ENCODE measurements at places on chromosomes 7 and 10.

DNA sequence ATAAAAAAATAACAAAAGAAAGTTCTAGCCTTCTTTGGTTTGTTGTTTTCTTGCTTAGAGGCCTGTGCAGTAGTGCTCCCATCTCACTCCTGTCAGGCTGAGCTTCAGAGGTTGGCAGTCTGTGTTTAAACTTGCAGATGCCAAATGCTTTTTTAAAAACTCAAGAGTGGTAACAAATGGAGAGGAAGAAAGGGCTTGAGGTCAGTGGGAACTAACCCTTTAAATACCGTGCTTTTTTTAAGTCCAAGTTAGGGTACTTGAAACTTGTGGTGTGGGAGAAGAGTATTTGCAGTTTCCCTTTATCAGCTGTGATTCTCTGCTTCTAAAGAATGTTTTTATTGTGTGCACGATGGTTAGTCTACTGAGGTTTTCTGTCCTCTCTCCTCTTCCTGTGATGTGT lies 29.4 kb downstream of the ZRANB1 start:
- no peak for DNase-seq

DNA sequence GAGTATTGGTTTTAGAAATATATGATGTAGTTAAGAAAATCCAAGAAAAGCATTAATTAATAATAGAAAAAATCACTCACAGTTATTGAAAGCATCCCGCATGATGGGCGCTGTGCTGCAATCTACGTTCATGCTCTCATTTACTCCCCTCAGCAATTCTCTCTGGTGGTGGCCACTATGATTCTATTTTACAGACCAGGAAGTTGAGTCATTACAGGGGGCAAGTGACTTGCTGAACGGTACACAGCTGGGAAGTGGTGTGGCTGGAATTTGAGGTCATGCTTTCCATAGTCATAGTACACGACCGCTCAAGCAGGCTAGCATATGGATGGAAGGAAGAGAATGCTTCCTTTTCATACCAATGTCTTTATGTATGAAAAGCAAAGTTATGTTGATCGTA lies 117.4 kb downstream of the TES start:
- DNase-seq: peak; percentile 86

- no peak for DNase-seq
These were observed 35.9 kb upstream of the SKAP2 start for GRCh38 chr7:26900251-26900650.

GRCh38 chr10:71725998-71726579 lies 6.5 kb upstream of the C10orf105 start:
- no peak for DNase-seq

GRCh38 chr10:110432084-110432483 lies 65.6 kb upstream of the DUSP5 start:
- DNase-seq: no peak

GRCh38 chr10:96306516-96306915 lies 2.3 kb downstream of the DNTT start:
- DNase-seq: no peak

DNA sequence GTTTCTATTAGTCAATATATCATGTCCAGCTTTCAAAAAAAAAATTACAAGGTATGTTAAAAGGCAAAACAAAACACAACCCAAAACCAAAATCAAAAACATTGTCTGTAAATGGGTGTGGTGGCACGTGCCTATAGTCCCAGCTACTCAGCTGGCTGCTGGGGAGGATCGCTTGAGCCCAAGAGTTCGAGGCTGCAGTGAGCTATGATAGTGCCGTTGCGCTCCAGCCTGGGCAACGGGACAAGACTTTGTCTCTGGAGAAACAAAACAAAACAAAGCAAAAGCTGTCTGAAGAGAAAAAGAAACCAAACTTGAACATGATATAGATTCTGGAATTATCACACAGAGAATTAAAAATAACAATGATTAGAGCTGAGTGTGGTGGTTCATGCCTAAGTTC lies 10.3 kb upstream of the CPA5 start:
- no peak for DNase-seq

DNA sequence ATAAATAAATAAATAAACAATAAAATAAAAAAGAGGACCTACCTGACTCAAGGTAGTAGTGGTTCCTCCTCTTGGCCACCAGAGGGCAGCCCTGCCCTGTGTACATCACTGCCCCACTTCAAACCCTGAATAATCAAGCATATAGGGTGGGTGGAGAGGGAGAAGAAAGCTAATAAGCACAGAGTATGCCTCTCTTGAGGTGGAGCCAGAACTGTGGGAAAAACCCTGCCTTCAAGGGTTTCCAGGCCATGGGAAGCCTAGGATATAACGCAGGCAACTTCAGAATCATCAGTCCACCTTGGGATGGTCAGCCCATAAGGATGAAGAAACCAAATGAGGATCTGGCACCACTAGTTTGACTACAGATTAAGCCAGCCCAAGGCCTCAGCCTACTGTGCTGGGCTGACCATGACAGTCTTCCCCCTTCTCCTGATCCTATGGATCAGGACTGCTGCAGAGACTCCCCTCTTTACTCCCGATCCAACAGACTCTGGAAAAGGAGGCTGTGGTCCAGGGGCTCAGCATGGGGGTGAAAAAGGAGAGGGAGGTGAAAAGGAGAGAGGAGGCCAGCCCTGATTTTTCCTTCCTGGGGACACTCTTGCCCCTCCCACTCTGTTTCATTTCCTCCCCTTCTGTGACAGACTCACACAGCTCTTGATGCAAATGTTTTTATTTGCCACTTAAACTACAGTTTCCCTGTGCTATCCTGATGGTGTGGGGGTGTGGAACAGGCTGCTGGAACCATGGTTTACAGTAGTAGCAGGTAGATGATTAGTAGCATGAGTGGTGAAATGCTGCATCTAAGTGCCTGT lies 10.1 kb downstream of the AVPI1 start:
- DNase-seq: no peak

DNA sequence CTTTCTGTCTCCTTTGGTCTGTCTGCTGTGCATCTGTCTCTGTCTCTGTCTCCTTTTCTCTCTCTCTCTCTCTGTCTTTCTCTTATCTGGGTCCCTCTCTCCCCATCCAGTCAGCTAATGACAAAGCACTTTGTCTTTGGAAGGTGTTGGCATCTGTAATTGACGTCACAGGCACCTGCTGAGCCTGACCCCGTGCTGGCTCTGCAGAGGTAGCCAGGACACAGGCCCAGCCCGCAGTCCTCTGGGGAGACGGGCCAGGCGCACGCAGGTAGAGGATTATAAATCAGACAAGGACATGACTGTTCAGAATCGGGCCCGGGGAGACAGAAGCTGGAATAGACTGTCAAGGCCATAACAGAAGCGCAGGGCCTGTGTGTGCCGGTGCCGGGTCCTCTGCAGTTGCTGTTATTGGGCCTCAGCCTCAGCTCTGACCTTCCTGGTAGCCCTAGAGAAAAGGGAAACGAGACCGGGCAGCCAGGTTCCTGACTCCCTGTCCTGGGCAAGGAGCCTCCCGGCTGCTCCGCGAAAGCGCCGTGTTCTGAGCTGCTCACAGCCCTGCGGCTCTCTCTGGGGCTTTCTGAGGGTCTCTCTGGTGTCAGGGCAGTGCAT lies 10.7 kb upstream of the PSMG3 start:
- DNase-seq: no peak

GRCh38 chr7:138746073-138746472 lies 44.9 kb upstream of the SVOPL start:
- DNase-seq: no peak

DNA sequence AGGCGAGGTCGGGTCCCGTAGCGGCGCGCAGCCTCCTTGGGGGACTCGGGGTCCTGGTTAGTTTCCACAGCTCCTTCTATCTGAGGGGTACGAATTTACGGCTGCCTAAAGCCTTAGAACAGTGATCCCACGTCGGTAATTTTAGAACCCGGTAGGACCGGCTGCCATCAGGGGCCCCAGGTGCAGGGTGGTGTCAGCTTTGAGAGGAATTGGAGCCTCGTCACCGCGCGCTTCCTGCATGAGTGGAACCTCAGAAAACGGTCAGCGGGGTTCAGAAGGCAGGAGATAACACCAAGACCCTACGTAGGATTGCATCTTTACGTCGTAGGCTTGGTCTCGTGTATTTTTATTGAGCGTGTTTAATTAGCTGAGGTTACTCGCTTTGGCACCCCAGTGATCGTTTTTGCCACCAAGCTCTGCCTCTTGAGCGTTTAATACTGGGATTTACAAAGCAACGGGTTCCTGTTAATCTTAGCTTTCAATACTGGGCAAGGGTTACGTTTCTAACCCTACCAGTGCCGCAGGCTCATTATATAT lies 443 bp downstream of the RNF32 start:
- no peak for DNase-seq

DNA sequence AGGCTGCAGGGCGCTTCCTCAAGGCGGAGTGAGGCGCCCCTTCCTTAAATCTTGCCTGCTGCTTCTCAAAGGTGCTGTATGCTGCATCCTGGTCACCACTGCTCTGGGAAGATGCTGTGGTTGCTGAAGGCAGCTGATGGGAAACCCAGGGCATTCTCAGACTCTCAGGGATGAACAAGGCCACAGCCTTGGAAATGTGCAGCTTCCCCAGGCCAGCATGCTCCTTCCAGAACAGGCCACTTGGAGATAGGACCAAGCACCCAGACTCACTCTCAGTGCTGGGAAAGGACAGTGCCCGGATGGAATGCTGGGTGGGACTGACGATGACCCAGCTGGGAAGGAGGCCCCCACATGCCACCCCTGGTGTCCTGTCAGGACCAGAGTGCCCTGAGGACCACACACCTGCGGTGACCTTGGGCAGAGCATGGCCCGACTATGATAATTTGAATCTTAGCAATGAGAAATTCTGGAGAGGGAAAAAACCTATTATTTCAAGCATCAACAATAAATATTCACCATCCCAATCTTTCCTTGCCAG lies 235.5 kb downstream of the TNS3 start:
- DNase-seq: no peak

GRCh38 chr10:60093317-60093716 lies 187.0 kb upstream of the CCDC6 start:
- no peak for DNase-seq

DNA sequence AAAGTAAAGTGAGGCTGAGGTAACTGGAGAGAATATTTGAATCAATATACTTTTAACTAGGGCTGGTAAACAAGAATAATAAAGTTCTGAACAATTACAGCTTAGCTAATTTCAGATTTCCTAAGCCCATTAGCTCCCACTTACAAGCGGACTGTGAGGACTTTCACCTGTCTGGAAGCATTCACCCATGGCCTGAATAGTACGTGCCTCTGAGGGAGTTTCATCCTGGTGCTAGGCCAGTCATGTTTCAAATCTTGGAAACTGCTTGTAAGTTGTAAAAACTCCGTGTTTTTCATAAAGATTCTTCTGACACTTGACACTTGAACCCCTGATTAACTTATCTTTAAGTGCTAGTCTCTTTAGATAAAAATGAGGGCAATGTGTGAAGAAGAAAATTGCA lies 975.2 kb upstream of the GHITM start:
- DNase-seq: no peak

GRCh38 chr7:130649004-130649790 lies 19.4 kb downstream of the COPG2 start:
- no peak for DNase-seq

Measured in AG04450 (cell line).